Osteoblast (primary cell): ENCODE measurements at places on chromosomes 2 and 18. TPM values are rescaled to one million over a fixed set of nuclear protein-coding genes. Genes with fewer than 3 reads are reported as not detected.

The NABP1 gene
- total RNA-seq, result 72.0 and 80.2 TPM in 2 replicates

The CFAP65 gene
- not detected in 2 replicates for total RNA-seq

The GALNT13 gene
- total RNA-seq, result under 0.01 and 0.36 TPM in 2 replicates

DNA sequence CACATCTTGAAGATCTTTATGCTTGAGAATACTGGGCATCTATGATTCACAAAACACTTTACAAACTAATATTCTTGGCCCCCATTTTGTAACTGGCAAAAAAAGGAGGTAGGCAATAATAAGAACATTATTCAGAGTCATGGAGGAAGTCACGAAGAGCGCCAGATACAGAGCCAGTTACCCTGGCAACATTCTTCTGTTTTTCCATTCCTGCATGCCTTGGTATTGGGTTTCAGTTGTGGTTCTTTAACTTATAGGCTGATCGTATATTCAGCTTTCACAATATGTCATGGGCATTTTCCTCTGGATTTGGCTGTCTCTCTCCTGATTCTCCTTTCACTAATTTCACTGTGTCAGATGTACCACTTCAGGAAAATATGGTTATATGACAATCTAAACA, 234.7 kb downstream of the HRH4 start:
- no peak for DNase-seq

GRCh38 chr2:27485496-27485895, 4.0 kb downstream of the IFT172 start:
- no peak for DNase-seq

DNA sequence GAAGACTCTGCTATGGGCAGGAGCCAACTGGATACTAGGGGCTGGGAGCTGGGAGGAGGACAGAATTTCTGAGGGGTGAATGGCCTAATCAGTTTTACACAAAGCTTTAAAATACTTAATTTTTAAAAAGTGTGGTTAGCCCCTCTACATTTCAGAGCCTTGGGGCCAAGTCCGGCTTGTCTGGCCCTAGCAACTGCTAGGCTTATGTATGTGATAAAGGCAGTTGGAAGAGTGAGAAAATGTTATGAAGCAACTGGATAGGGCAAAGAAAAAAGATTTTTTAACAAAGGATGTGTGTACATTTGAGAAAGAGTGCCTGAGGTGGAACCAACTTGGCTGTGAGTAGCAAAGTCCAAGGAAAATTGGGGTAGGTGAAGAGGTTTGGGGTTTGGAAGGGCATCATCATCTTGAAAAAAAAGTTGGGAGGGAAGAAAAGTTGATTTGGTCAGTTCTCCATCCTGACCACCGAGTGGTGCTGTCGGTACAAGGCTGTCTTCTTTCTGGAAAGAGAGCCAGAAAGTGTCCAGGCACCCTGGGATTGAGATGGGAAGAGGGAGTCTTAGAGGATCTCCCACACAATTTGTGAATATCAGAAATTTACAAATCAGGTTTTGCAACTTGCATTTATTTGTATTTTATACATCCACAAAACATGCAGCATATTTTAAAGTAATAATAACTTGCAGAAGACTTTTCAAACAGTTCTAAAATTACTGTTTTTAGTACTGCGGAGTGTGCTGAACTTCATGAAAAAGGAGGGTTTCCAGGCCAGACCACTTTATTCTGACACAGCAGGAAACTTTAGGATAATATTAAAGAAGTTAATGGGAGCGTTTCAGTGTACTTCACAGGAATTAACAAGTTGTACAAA, 10.5 kb upstream of the CDK15 start:
- DNase-seq, result peak; percentile 85

DNA sequence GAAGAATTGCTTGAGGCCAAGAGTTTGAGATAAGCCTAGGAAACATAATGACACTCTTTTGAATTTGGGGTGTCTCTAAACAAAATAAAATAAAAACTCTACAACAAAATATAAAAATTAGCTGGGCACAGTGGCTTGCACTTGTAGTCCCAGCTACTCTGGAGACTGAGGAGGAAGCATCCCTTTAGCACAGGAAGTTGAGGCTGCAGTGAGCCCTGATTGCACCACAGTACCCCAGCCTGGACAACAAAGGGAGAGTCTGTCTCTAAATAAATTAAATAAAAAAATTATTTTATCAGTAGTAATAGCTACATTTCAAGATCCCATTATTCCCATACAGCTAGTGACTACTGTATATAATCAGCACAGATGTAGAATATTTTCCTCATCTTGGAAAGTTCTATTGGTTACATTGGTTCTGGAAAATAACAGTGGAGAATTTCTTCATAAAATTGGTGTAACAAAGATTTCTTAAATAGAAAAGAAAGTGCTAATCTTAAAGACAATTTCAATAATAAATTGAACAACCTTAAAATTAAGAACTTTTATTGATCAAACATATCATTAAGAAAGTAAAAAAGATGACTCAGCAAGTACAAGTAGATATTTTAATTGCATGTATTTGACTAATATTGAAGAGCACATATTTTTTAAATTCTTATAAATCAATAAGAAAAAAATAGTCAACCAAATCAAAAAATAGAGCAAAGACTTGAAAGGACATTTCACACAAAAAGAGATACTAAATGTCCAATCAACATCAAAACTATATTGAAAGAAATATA, 90.4 kb upstream of the KYNU start:
- no peak for DNase-seq

The MRPL19 gene
- total RNA-seq, result 35.8 and 40.7 TPM in 2 replicates

- DNase-seq, result no peak
Observed at GRCh38 chr2:238075397-238075796, 14.6 kb downstream of the SCLY start.

- DNase-seq, result no peak
Observed at GRCh38 chr18:64929036-64929435, 780.1 kb upstream of the LINC00305 start.

DNA sequence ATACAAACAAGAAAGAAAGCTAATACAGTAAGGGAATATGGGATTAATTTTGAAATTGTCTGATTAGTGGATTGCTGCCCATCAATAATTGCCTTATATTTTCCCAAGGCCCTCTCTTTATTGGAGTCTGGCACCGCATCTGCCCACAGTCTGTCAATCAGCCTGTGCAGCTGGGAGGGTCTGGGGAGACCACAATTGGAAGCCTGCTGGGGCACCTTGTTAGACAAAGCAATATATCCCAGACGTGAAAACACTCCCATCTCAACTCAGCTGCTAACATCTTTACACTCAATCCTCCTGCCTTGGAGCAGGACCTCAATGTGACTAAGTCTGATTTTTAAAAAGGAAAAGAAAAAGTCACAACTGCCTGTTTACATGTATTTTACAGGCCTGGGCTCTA, 258.6 kb downstream of the SRBD1 start:
- no peak for DNase-seq

DNA sequence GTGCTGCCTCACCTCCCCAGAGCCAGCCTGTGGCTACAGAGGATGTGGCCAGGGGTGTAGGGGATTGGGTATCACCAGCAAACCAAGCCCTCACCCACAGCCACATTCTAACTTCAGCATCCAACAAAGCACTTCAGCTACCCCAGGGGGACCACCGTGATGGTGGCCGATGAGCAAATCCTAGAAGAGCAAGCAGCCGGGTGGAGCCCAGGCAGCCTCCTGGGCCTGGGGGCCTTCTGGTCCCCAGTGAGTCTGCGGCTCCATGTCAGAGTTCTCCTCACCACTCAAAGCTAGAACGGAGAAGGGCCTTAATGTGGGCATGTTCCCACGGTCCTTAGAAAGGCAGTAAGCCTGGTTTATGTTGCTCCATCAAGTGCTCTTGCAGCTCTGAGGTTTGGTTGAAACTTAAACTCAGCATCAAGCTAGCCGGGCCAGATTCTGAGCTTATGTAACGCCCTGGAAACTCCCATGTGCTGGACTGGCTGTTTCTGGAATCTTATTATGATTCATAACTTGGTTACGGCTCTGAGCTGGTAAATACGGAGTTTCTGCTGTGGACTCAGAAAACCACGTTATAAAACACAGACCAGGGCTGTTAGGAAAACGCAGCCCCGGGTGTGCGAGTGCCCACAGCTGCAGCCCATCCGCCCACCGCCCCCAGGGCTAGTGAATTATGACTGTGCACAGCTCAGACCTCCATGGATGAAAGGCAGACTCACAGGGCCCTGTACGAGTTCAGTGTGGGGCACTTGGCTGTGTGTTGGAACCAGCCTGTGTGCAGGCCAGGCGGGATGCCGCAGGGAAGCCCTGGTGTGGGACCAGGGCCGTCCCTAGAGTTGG, 99.8 kb downstream of the SEPTIN10 start:
- DNase-seq, result peak; percentile 98

DNA sequence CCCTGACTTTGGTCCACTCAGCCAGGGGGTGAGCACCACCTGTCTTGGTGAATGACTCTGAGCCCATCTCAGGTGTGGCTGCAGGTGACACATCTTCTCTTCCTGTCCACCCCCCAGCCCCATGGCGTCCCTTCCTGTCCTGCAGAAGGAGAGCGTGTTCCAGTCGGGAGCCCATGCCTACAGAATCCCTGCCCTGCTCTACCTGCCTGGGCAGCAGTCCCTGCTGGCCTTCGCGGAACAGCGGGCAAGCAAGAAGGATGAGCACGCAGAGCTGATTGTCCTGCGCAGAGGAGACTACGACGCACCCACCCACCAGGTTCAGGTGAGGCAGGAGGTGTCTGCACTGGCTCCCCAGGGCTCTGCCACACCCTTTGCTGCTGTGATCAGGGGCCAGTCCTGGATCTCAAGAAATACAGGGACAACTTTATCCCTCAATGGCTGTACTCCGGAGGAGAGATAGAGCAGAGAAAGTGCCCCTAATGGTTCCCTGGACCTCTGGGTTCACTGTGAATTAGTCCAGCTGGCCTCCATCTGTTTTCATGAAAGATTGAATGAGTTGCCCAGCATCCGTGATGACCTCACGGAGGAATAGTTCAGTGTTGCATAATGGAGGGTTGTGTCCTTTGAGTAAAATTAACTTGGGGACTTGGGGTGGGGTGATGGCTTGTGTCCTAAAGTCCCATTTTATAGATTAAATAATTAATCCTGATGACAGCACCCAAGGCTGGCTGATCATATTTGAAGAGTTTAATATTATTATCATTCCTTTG, at the start of gene NEU2:
Gene NEU2, plus strand, starts transcription at position 122 of the 770 bp plus-strand sequence. Its CDS starts 0 bp downstream, at position 122.
- DNase-seq, result no peak

DNA sequence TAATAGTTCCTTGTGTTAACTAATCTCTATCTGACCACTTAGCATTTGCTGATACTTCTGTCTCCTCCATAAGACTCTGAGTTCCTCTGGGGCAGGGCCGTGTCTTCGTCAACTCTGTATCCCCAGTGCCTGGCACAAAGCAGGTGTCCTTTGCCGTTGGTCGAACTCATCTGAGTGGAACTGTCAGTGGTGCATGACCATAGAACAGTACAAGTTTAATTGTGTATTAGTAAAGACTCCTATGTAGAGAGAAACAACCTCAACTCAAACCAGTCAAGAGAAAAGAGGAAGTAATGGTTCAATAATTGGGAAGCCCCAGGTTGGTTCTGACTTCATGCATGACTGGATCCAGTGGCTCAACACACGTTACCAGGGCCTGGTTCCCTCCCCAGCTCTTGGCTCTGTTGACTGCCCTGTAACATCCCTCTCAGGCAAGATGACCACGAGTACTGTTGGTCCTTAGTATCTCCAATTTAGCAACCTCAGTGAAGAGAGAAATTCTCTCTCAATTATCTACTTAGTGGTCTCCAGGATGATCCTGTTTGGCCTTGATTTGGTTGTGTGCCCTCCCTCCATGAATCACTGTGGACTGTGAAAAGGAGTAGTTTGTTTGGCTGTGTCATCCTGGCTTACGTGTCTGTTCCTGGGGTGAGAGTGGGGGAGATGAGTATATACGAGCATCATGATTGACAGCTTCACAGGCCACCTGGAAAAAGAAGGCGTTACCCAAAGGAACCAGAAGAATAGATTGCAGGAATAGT, 58.5 kb upstream of the MSH6 start:
- no peak for DNase-seq

The NMUR1 gene
- total RNA-seq, result under 0.01 TPM in 2 replicates

The LRP2 gene
- total RNA-seq, result not detected in 2 replicates

The RAPGEF4 gene
- total RNA-seq, result 0.36 and 0.59 TPM in 2 replicates

The PROKR1 gene
- total RNA-seq, result not detected in 2 replicates

DNA sequence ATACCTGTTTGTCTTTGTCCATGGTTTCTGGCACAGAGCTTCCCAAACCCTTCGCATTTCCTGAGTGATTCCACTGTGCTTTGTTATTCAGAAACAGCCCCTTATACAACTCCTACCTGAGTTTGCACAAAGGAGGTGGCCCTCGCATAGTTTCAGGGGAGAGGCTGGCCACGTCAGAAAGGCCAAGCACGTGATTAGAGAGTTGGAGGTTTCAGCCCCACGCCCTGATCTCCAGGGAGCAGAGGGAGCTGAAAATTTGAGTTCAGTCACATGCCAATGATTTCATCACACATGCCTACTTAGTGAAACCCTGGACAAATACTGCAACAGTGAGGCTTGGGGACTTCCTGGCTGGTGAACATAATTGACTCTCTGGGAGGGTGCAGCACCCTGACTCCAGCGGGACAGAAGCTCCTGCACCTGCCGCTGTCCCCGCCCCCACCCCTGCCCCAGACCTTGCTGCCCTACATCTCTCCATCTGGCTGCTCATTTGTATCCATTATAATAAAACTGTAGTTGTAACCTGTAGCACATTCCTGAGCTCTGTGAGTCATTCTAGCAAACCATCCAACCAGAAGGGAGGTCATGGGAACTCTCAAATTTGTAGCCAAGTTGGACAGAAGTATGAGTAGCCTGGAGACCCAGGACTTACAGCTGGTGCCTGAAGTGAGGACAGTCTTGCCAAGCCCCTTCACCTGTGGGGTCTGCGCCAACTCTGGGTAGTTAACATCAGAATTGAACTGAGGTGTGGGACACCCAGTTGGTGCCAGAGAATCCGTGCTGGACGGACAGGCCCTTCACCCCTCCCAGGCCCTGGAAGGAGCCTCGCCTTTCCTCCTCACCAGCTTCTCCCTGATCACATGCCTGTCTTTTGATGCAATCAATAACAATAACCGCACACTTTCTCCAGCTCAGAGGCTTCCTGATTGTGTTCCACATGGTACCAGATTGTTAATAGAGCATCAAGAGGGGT, 224.3 kb downstream of the ANAPC1 start:
- peak; percentile 87 for DNase-seq

- no peak for DNase-seq
Observed at GRCh38 chr2:165192729-165193128, 11.1 kb downstream of the SCN3A start.

- no peak for DNase-seq
Observed at GRCh38 chr2:207825045-207825954, 55.6 kb upstream of the FZD5 start.

The FOXD4L1 gene
- total RNA-seq, result under 0.01 and 0.29 TPM in 2 replicates

DNA sequence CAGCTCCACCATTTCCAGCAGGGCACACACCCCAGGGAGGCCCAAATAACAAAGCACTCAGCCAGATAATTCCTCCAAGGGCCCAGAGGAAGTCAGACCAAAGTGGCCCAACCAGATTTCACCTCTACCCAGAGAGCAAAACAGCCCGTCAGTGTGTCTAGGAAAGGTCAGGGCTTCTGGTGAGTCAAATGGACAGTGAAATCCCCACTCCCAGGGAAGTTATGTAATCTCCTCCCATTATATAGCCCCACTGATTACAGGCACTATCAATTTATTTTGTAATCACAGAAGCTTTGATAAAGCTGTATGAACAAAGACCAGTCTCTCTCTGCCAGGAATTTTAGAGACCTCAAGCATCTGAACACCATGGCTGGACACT, 4.0 kb downstream of the B4GALT6 start:
- no peak for DNase-seq

The CAPG gene
- 97.2 and 140 TPM in 2 replicates for total RNA-seq

- DNase-seq, result no peak
Observed at GRCh38 chr18:73414598-73414997, 546.8 kb upstream of the NETO1 start.

The SMYD5 gene
- 16.5 and 17.4 TPM in 2 replicates for total RNA-seq

The CCDC148 gene
- total RNA-seq, result 1.8 and 2.1 TPM in 2 replicates

The KIF1A gene
- under 0.01 TPM in 1 of 2 replicates, not detected in the other for total RNA-seq

The LAMA1 gene
- total RNA-seq, result 8.3 and 11.2 TPM in 2 replicates
